ENCODE measurements at places on chromosomes 7 and 10.

- DNase-seq = no peak
These were observed 124.9 kb downstream of the SND1 start for GRCh38 chr7:127776776-127777386.

DNA sequence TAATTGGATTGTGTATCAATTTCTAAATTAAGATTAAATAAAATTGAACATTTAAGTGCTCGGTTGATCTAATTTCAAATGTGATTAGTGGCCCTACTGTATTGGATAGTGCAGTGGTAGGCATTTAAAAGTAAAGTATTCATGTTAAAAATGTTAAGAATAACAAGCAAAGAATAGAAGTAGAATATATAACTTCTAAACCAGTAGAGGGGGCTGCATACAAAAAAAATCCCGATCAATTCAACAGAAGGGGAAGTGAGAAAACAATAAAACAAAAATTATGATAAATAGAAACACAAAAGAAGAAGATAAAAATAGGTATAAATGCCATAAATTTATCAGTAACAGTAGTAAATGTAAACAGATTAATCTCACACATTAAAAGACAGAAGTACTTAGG, 24.9 kb upstream of the WDFY4 start:
- DNase-seq = no peak

DNA sequence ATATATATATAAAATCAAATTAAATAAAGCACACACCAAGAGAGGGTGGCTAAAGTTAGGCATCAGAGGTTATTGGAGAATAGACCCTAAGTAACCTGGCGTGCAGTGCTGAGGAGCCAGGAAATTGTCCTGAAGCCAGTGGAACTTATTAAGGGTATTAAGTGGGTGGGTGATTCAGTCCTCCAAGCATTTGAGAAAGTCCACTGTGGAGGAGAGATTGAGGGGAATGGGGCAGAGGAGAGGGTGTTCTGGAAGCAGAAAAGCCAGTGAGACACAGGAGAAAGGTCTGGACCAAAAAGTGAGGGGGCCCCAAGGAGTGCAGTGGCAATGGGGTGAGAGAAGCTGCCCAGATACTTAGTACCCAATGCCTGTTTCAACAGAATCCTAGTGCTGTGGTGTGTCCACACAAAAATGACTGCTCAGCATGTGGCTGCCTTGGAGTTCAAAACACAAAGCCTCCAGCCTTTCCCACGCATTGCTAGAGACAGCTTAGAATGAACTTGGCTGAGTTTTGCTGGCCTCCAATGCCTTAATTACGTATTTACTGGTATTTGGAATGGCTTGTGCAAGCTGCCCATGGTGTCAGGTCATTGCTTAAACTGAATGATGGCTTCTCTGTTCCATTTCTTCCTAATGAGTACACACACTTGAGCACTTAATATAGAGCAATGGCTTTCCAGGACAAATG, 44.9 kb upstream of the CHST15 start:
- no peak for DNase-seq

GRCh38 chr7:36468370-36469101, 78.9 kb downstream of the ANLN start:
- DNase-seq = no peak

DNA sequence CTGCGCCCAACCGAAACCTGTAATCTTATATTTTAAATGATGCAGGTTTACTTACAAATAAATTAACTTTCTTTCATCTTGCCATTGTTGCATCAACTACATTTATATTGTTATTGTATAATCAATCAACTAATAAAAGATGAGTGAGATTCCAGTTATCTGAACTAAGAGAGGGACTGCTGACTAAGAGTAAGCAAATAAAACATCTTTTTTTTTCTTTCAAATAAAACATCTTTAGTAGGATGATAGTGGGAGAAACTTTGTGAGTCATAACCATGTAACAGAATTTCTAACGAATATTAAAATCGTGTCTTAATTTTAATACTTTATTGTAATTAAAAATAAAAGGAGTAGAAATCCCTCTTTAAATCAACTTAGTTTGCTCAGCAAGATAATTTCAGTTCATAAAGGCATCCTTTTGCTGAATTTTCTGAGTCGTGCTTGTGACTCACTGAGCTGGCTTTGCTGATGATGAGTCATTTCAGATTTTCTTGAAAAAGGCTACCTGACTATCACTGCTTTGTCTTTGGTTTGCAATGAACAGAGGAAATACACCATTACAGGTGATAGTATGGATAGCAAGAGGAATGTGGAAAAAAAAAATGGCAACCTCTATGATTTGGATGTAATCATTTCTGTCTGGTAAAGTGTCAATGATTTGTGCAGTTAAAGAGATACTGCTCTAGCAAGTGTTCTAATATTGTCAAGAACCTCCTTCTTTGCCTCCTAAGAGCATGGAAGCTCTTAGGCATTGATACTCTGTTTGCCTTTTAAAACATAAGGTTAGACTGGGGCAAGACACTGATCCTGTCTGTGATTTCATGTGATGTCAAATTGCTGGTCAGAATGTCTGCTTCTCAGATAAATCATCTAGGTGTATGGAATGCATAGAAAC, 119.5 kb downstream of the GPR158 start:
- no peak for DNase-seq

DNA sequence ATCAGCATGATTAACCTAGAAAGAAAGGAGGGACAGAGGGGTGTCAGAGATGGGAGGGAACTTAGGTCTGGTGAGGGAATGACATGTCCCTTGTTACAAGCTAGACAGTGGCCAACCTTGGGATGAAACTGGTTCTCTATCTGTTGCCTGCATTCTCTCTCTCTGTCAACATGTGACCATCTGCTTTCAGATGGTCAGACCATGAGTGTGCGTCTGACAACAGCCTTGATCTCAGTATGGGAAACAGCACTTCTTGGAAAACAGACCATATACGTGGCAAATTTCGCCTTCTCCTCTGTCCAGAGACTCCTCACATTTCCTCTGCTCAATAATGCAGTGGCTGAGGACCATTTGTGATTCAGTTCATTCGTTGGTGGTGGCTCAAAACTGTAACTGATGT, 845.9 kb downstream of the TYW1 start:
- DNase-seq = no peak

- DNase-seq = no peak
These were observed 66.3 kb upstream of the FRMD4A start for GRCh38 chr10:14397066-14397465.

DNA sequence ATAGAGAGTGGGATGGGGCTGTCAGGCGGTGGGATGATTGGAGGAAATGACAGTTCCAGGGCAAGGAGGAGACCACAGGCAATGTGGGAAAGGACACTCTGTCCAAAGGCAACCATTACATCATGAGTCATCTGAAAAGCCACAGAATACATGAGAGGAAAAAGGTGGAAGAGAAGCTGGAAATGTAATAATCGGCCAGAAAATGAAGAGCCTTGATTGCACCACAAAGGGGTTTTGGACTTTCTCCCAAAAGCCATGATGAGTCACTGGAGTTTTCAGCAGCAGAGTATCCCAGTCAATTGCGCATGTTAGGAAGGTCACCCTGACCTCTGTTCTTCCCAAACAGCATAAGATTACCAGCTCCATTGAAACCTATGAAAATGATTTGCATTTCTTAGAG, 222.0 kb downstream of the LHFPL3 start:
- no peak for DNase-seq

DNA sequence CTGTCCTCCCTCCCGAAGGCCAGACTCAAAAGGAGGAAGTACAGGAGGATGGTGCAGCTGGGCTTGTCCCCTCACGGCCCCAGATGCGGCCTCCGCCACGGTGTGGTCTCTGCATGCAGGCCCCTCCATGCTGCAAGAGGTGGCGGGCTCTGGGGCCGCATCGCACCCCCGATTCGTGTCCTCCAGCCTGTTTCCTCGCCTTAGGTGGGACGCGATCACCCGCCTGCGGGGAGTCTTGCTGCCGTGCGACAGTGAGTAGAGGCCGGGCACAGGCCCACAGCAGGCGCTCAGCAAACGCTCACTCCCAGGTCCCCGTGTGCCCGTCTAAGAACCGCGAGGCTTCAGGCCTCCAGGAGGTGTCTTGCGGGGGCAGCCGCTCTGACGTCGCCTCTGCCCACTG, 13.9 kb upstream of the FAM20C start:
- no peak for DNase-seq

- DNase-seq = no peak
These were observed 35.5 kb upstream of the KCNMA1 start for GRCh38 chr10:77673101-77673500.

DNA sequence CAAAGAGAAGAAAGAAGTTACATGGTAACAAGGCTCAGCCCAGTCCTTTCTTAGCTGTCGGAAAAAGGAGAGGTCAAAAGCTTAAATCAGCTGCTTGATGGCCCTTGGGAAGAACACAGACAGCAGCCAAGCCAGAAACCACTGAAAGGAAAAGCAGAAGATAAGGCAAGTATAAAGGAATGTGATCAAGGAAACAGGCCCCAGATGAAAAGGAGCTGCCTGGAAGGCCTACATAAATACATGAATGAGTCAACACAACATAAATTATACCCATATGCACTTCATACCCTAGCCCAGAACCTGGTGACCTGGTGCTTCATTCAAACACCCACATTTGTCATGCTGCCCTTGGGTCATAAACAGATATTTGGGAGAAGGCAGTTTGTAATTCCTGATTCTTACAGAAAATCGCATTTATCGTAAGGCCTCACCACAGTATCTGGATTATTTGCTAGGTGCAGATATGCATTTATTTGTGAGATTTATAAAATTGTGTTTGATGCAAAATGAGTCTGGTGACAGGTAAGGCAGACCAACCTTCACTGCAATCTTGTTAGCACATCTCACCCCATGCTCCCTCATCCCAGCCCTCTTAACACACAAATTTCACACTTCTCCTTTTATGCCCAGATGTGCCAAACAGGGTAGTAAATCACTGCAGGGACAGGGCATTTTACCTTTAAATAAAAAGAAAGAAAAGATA, 94.9 kb upstream of the KCNIP2 start:
- no peak for DNase-seq

DNA sequence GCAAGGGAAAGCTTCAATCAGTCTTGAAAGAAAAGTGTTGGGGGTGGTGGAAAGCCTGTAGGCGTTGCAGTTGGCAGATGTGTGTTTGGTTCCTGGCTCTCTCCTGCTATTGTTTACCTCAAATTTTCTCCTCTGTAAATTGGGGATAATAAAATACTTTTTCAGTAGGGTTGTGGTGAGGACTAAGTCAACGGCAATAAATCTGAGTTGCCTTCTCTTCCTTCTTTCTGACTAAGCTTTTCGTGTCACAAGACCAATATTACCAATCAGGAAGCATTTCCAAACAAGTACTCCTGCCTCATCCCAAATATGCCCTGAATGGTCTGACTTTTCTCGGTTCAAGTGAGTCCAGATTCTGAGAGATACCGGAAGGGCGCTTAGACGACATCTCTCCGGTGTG, 54.0 kb downstream of the CREB5 start:
- DNase-seq = no peak

DNA sequence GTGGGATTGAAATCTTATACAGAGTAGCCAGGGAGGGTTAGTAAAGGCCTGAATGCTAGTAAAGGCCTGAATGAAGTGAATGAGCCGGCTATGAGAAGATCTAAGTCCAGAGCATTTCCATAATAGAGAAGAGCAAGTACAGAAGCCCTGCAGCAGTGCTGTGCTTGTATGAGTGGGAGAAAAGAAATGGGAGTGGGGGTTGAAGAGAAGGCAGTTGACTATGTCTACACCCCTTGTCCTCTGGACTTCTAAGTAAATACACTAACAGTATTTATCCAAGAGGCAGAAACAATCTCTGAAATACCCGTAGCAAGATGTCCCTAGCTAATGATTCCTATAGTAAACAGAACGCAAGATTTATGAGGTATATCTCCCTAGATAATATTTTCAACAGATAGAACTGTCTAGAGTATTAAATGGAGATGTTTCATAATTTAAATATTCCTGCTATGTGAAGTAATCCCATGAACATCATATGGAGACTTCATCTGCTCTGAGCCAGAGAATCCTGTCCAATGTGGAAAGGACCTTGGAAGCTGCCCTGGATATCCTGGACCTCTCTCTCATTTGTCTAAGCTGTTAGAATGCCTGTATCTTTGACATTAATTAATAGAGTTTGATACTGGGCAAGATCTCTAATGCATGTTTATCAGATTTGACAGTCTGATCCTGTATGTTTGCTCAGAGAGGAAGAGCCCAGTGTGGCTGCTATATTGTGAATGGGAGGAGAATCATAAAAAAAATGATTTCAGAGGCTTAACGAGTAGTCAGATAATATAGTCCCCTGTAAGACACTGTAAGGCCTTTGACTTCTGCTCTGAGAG, 171.6 kb downstream of the LRRN3 start:
- DNase-seq = no peak

DNA sequence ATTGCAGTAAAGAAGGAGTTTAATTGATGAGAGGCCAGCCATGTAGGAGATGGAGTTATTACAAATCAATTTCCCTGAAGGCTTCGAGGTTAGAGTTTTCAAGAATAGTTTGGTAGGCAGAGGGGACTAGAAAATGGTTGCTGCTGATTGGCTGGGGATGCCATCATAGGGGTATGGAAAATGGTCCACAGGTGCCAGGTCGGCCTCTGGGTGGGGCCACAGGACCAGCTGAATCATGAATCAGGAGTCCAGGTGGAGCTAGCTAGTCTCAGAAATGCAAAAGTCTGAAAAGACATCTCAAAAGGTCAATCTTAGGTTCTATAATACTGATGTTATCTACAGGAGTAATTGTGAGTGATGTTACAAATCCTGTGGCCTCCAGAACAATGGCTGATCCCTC, 714.0 kb upstream of the GHITM start:
- DNase-seq = no peak

- DNase-seq = no peak
These were observed 10.7 kb upstream of the CAPZA2 start for GRCh38 chr7:116851671-116852070.

DNA sequence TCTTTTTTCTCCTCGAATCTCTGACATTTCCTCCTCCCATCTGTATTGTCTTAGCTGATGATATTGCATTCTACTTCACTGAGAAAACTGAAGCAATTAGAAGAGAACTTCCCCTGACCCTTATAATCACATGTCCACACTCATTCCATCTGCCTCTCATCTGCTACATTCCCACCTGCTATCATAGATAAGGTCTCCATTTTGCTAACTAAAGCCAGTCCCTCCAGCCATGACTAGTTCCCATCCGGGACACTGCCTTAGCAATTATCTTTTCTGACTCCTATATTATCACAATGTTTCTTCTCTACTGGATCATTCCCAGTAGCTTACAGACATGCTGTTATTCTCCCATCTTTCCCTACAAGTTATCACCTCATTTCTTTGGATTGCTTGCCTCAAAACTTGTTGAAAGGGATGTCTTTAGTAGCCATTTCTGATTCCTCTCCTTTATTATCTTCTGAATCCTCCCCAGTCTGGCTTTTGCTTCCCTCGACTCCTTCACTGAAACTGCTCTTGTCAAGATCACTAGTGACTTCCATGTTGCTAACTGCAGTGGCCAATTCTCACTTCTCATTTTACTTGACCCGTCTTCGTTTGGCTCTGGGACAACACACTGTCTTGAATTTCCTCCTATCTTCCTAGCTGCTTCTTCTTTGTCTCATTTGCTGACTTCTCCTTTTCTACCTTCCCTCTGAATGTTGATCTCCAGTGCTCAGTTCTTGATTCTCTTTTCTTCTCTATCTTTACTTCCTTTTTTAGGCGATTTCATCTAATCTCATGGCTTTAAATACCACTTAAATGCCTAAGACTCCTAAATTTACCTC, 35.9 kb downstream of the FZD1 start:
- DNase-seq = no peak
